ENCODE measurements at places on chromosomes 4 and X.

- DNase-seq, result peak; percentile 6
Observed at GRCh38 chr4:84691170-84691691, 108.3 kb downstream of the CDS1 start.

GRCh38 chr4:61805227-61805626, 605.1 kb downstream of the ADGRL3 start:
- no peak for DNase-seq

GRCh38 chr4:121827853-121828252, 4.2 kb upstream of the CCNA2 start:
- DNase-seq, result no peak

DNA sequence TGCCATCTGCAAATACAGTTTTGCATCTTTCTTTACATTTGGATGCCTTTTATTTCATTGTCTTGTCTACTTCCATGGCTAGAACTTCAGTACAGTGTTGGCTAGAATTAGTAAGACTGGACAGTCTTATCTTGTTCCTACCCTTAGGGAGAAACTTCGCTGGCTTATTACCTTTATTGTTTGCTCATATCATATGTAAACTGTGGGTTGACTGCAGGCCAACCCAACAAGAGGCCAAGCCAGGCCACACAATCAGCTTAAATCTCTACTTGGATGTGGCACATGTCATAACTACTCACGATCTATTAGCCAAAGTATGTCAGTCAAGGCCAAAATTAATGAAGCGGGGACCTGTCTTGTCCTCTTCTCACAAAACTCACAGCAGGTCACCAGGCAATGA, 144.1 kb downstream of the THOC2 start:
- no peak for DNase-seq

- DNase-seq, result no peak
Observed at GRCh38 chr4:119690871-119691270, 62.3 kb upstream of the PDE5A start.

GRCh38 chr4:114041117-114041475, 61.6 kb upstream of the ARSJ start:
- no peak for DNase-seq

DNA sequence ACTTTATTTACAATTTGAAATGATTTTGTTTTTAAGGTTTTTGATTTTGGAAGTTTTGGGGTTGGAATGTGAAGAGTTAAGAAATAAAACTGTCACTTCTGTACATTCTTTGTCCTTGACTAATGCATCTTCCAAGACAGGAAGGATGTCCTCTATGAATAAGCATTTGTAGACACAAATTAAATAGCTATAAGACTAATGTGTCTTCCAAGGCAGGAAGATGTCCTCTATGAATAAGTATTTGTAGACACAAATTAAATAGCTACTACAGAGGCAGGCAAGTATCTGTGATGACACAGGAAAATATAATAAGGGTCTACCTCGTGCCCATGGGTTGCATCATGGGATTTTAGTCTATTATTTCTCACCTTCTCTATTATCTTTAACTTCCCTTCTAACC, 14.5 kb downstream of the PRSS48 start:
- DNase-seq, result no peak

DNA sequence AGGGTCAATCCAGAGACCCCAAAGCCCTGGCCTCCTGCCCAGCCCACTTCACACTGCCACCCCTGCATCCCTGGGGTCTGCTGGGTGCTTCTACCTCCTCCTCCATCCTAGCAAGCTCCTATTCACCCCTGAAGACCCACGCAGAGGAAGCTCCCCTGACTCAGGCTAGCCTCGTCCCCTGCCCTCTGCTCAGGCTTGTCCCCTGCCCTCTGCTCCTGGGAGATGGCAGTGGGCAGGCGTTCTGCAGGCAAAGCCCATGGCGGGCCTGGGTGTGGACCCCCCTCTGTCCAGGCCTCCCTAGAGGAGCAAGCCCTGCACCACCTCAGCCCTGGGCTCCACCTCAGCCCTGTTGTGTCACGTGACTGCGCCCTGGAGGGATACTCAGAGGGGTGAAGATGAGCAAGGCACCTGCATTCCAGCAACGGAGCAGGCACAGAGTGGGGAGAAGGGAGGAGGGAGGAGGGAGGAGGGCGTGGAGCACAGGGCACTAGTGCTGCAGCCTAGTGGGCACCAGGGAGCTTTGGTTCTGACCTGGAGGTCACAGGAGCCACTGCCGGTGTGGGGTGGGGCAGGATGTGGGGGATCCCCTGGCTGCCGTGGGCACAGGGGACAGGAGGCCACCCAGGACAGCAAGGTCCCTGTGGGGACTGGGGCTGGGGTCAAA, 27.6 kb upstream of the FGFR3 start:
- no peak for DNase-seq

DNA sequence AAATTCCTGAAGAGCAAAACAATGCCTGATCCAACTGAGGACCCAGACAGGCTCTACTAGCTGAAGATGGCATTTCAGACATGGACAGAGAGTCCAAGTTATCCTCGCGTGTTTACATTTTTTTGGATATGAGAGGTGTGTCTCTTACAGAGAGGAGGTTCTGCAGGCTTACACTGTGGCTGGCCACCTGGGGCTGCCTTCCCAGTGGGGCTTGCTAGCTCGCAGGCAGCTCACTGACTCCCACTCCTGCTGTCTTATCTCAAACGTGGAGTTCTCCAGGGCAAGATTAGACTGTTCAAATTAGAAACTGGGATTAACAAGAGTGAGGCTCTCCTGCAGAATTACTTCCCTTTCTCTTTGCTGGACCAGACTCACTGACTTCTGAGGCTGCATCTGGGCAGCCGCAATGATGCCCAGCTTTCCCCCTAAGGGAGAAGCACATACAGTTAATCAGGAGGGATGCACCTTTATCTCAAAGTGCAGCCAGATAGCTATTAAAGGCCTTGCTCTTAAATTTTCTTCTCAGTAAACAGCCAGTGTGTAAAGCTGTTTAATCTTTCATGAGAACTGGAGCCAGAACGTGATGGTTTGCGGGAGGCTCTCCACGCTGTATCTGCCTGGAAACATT, 123.0 kb downstream of the ENPP6 start:
- no peak for DNase-seq

- DNase-seq, result no peak
Observed at GRCh38 chr4:71784569-71785197, 804 bp upstream of the GC start.

DNA sequence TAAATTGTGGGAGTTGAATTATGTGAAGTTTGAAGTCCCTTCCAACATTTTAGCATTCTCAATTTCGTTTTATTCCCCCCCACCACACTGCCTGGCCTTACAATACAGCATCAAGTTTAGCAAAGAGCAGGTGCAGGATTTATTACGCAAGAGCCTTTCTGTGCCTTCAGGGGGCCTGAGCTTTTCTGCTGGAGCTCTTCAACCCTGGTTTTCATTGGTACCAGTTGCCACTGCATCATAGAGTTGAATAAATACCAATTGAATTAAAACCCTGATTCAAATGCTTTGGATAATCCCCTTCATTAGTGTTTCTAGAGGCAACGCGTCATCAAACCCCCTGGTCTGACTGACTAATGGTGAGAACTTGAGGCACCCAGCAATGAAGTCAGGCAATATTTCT, 43.6 kb upstream of the KIT start:
- no peak for DNase-seq

GRCh38 chrX:79035421-79035820, 90.2 kb downstream of the P2RY10 start:
- no peak for DNase-seq

DNA sequence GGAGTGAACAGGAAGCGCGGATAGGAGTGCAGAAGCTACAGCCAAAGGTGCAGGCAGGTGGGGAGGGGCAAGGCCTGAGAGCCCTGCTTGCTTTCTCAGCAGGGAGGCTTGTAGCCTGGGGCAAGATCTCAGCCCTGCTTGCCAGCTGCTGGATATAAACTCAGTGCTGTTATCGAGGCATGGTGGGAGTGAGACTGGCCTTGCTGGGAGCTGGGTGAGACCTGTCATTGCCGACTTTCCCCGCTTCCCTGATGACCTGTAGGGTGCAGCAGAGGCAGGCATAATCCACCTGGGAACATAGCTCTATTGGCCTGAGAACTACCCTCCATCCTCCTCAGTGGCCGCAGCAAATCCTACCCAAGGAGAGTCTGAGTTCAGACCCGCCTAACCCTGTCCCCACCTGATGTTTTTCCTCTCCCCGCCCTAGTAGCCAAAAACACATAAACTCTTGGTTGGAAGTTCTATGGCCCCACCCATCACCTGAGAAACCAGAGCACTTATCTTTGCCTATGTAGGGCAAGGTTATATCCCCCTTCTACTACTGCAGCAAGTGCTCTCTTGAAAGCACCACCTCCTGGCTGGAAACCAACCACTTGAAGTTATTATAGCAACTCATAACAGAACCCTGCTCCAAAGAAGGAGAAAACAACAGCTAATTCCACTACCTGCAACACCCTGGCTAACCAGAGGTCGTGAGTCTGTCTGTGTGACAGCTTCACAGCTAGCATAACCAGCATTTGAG, 80.7 kb downstream of the FHIP1A start:
- no peak for DNase-seq

GRCh38 chr4:98505992-98506391, 152.4 kb downstream of the TSPAN5 start:
- no peak for DNase-seq

DNA sequence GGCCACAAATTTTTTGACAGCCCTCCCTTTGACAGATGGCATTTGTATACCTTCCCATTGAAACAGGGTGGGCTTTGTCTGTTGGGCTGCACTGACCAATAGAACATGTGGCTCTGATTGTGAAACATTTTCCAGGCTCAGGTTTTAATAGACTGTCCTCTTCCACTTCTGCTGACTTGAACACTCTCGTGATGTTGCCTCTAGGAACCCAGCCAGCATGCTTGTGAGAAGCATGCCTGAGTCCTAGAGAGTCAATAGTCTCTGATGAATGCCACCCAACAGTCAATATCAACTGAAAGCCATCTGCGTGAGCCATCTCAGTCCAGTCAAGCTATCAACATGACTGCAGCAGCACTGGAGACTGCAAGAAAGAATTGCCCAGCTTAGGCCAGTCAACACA, 290.0 kb downstream of the SLC7A11 start:
- DNase-seq, result no peak

- DNase-seq, result no peak
Observed at GRCh38 chr4:155047755-155048154, 160.7 kb upstream of the NPY2R start.

DNA sequence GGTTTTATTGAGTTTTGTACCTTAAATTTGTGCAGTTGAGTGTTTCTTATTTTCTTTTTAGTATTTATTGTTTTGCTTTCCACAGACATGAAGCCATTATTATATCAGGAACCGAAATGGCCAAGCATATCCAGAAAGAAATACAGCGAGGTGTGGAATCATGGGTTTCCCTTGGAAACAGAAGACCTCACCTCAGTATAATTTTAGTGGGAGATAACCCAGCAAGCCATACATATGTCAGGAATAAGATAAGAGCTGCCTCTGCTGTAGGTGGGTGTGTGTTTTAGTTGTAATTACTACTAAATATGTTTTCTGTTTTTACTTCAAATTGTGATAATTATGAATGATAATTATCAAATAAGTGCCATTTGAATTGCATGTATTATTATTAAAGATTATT, 16.5 kb downstream of the MTHFD2L start:
- no peak for DNase-seq

DNA sequence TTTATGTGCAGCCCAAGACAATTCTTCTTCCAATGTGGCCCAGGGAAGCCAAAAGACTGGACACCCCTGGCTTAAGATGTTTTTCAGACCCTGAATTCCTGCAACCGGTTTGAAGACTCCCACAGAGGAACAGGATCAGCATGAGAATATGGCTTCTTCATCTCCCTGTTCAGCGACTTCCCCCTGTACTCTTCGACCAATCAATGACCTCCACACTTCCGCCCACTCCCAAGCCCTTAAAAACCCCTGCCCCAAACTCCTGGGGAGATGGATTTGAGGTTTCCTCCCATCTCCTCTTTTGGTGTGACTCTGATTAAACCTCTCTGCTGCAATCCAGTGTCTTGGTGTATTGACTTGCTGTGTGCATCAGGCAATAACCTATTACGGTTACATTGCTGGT, 344.4 kb downstream of the NR3C2 start:
- no peak for DNase-seq

DNA sequence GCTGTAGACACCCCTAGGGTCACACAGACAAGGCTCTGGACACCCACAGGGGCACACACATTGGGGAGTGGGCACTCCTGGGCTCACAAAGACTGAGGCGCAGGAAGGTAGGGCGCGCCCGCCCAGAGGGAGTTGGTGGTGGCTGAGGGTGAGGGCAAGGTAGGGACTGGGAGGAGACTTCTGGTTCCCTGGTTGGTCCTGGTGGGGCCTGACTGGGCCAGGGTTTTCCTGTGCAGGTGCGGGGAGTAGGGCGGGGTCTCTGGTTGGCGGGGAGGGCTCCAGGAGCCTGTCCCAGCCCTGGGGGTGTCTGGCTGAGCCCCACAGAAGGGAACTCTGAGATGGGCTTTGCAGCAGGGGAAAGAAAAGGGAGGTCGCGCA, 6.7 kb upstream of the WAS start:
- no peak for DNase-seq

DNA sequence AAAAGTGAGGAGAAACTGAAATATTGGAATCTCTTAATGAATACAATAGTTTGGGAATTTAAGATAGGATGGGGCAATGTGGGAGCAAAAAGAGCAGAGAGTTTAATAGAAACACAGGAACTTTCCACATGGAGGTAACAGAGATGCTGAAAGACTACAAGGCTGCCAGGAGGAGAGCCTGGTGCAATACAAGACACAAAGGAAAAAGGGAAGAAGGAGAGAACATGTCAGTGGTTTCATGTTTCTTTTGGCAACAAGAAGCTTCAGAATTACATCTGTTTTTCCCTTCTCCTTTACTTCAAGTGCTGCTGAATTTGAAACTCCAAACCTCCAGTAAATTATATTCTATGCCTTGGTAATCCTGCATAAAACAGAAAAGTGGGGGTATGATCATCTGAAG, 474.3 kb downstream of the FAT4 start:
- DNase-seq, result no peak

DNA sequence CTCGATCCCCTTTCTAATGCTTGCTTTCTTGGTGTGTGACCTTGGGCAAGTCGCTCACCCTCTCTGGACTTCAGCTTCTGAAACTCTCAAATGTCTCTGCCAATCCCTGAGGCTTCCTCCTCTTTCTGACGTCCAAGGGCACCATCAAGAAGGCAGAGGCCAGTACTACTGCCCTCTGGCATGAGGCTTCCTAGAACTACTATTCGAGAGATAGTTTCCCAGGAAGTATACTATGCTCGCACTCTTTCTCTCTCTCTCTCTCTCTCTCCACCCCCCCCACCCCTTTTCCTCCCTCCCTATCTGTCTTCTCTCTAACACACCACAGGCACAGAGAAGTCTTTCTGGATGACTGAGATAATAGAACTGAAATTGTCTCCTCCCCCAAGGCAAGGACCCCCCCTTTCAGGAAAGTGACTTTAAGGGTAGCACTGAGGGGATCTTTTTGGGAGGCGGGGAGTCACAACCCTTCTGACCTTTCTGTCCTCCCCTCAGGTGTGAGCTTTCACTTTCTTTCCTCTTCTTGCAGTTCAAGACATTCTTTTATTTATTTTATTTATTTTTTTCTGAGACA, 20.0 kb upstream of the BCOR start:
- DNase-seq, result no peak
